ENCODE measurements at places on chromosomes 5 and 9.

- DNase-seq = peak; percentile 36
These were observed 5.3 kb downstream of the FGF18 start for GRCh38 chr5:171424726-171425125.

DNA sequence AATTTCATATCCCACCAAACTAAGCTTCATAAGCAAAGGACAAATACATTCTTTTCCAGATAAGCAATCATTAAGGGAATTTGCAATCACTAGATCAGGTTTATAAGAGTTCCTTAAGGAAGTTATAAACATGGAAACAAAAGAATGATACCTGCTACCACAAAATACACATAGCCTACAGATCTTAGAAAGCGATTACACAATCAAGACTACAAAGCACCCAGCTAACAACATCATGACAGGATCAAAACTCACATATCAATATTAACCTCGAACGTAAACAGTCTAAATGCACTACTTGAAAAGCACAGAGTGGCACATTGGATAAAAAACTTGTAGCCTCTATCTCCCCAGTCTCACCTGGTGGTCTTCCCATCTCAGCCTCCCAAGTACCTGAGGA, 512.4 kb upstream of the PTGER4 start:
- DNase-seq = no peak

DNA sequence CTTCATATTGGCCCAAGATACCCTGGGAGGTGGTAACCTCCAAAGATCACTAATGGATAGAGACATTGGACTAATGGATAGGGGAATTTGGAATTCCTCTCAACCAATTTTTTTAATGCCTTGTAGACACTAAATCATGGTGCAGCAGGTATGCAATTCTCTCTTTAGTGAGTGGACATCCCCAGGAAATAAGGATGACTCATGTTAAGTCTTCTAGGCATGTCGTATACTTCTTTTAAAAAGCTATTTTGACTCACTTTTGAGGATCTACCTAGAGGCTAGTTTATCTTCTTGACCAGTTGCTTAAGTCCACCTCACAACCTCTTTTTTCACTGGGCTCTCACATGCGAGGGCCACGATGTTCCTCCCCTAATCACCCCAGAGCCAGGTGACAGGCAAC, 211.6 kb upstream of the CDH12 start:
- DNase-seq = no peak

DNA sequence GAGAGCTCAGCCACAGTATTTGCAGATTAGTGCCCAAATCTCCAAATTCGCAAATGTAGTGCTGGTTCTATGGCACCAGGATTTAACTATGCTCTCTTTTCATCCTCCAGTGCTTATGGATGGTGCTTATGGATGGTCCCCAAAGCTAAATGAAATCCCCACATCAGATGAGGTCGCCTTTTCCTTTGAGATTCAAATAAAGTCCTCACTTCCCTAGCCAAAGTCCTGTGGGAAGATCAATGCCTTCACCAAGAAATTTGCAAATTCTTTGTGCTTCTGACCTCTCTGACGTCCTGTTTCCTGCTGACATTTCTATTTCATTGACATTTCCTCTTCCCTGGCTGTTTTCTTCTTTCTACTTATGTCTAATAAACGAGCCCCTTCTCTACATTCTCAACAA, 1077.0 kb upstream of the C9orf72 start:
- no peak for DNase-seq

DNA sequence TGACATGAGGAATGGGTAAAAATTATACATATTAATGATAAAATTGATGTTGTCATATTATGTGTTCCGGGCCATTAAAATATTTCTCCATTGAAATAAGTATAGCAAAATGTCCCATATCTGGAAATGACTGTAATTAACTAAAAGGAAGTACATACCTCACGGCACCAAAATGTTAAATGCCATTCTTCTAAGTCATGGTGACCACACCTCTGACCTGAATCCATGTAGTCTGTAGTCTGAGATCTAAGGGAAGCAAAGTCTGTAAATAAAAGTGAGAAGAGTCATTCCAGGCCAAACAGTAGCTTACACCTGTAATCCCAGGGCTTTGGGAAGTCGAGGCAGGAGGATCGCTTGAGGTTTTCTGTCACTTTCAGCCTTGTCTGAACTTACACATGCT, 8.7 kb upstream of the GDA start:
- DNase-seq = no peak

DNA sequence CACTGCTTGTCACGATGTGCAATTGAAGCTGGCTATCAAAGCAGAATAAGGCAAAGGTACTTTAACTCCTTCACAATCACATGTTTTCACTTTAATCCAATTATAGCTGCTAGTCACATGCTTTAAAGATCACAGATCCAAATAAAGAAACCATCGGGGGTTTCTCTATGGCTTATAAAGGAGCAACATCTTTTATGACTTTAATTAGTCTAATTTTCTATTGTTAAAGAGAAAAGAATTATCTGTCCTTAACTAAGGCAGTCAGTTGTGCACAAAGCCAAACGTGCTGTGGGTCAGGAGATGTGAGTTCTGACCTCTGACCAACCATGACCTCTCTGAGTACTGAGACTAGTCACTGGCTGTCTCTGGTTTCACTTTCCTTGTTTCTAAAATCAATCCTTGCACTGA, 561.1 kb downstream of the RAB3C start:
- no peak for DNase-seq

DNA sequence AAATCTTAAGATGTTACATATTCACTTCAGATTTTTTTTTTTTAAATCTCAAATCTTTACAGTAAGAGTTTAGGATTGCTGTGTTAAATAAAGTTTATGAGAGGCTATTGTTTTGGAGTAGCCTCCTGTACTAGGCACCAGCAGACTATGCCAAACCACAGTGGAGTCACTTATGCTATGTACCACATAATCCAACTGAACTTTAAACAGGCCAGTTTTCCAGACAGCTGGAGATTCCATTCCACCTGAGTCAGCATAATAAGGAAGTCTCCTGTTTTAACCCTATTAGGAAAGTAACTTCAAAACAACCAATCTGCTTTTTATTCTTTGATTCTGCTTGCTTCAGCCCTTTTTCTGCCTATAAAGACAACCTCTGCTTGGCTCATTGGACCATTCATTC, 205.2 kb downstream of the CSNK1G3 start:
- DNase-seq = no peak

DNA sequence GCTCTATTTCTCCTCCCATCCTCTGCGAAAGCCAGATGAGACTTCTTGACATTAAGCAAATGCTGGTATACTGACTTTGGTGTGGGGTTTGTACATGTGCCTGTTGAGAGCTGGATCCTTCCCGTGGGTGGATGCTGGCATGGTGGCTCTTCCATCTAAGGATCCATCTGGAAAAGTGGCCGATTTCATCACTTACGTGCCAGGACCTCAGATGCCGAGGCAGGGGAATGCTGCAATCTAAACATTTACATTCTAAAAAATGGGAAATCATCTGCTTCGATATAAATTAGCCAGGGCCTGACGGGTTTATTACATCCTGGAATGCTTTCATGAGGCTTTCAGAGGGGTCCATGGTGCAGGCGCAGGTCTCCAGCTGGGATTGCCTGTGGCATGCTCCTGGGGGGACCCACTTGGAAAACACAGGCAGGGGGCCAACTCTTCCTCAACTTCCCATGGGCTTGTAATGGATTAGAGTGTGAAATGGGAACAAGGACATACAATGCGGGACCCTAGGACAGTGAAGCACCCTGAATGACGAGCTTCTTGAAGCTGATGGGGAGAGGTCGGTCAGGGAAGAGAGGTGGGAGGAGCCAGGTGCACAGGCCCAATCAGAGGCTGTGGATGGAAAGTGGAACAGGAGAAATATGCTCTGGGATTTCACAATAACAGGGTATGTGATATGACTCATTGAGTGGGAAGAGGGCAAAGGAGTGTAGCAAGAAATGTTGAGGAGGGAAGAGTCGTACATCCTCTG, 105.5 kb upstream of the PITX1 start:
- peak; percentile 59 for DNase-seq

GRCh38 chr9:18638371-18639249, 164.7 kb downstream of the ADAMTSL1 start:
- DNase-seq = peak; percentile 11

DNA sequence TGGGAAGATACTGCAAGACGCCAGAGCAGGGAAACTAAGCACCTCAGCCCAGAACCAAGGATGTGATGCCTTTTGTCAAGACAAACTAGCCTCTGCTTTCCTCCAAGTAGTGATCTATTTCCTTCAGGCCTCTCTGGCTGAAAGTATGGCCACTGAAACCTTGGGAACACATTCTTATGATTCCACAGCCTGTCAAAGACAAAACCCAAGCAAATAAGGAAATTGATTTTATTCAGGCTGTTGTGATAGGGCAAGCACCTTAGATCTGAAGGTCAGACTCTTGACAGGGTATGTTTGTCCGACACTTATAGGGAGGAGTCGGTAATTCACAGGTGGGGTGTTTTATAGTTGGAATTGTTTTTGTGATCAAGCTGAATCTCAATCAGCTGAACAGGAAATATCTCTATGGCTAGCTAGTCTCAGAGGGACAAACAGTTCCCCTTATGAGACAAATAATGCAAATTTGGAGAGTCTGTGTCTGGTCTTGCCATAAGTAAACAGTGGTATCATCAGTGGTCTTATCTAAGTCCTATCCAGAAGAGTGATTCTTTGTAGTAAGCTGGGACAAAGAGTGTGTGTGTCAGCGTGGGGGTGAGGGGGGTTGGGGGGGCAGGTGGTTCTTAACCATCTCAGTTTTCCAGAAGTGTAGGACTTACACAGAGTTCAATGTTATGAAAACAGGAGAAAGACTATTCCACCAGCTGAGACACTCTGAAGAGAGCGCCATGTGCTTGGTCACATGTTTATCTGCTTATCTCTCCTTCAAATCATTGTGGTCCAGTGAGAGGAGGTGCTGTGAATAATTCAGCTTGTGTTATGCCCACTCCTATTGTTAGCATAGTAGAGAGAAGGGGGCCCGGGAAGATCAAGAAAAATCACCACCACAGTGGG, 6.7 kb upstream of the ZCCHC10 start:
- no peak for DNase-seq

DNA sequence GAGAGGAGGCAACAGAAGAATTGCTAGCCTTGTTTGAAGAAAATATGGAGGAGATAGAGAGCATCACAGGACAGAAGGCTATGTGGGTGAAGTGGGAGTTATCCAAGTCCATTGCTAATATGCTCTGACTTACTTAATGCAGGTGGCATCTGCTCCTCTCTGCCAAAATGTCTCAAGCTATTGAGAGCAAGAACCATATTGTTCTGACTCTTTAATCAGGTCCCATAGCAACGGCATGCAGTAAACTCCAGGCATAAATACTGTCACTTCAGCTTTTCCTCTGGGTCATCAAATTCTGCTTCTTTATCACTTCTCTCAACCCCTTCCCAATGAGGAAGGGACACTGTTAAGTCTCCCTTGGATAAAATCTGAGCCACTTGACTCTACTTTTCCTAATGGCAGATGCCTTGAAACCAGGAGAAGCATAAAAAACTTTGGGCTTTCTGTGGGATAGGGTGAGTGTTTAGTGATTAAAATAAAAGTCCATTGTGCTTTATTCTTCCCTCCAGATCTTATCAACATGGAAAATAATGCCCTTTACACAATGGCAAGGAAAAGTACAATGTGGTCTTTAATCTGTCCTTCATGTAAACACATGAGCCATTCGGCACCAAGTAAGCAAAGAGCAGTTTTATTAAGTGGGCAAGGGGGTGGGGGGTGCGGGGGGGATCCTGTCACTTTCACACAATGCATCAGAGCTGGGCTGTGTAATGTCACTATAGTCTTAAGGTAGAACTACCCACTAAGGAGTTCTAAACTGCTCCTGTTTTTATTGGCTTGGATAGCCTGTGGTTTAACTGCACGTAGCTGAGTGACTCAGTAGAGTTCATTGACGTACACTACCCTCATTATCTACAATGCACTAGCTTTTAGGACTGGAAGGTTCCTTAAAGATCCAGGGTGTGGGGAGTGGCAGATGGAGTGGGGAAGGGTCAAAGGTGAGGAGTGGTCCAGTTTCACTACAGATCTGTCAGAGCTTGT, 71.0 kb upstream of the TARS1 start:
- DNase-seq = peak; percentile 86

GRCh38 chr5:109836280-109836679, 146.6 kb downstream of the MAN2A1 start:
- DNase-seq = no peak

DNA sequence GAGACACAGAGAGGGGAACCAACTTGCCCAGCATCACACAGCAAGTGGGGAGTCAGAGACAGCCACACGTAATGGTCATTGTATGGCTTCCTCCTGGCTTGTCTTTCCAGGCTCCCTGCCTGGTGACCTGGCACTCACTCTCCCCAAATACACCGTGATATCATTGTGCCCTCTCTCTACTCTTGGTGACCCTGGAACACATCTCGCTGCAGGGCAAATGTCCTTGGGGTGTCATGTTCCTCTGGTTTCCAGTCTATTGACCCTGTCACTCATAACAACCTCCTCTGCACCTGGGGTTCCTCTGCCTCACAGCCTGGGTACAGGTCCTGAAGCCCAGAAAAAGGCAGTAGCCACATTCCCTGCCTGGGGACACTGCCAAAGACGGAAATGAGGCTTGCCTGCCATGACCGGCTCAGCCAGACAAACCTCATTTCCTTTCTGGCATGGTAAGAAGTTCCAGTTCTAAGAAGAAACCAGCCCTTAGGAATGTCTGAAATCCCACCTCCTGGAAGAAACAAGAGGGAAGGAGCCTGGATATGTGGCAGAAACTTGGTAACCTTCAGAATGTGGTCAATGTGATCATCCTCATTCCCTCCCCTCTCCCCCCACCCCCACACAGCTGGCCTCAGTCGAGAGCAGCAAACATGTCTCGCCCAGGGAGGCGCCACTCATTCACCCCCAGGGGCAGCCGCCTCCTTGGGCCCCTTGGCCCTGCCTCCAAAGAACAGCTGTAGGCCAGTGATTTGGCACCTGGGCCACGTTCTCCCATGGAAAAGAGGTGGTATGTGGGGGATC, 30.6 kb upstream of the SMU1 start:
- no peak for DNase-seq

GRCh38 chr5:7043797-7044196, 330.6 kb downstream of the TENT4A start:
- no peak for DNase-seq

DNA sequence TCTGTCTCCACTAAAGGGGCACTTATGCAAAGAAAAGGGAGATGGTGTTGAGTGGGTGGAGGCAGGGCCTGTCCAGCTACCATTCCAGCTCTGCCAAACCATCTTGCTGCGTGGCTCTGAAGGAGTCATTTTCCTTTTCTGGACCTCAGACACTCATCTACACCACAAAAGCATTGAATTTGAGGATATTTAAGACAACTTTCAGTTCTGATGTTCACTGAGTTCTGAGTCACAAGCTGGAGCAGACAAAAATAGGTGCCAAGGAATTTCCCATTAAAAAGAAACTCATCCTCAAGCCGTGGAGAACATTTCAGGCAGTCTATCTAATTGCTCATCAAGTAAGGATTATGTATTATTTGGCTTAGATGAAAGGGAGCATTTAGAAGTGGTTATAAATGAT, 195.0 kb upstream of the TBC1D2 start:
- DNase-seq = no peak
